ENCODE measurements at places on chromosomes 6 and 20.
A peak's percentile ranks its signal among the peaks of the same experiment; 100 is the strongest.

- DNase-seq, result no peak
Measured at GRCh38 chr6:94389218-94389617, 969.9 kb upstream of the EPHA7 start.

- no peak for DNase-seq
Measured at GRCh38 chr20:53921443-53921973, 148.9 kb downstream of the BCAS1 start.

- DNase-seq, result no peak
Measured at GRCh38 chr6:43871284-43871683, 101.3 kb downstream of the VEGFA start.

GRCh38 chr6:40413239-40413638 lies 173.9 kb downstream of the LRFN2 start:
- DNase-seq, result no peak

DNA sequence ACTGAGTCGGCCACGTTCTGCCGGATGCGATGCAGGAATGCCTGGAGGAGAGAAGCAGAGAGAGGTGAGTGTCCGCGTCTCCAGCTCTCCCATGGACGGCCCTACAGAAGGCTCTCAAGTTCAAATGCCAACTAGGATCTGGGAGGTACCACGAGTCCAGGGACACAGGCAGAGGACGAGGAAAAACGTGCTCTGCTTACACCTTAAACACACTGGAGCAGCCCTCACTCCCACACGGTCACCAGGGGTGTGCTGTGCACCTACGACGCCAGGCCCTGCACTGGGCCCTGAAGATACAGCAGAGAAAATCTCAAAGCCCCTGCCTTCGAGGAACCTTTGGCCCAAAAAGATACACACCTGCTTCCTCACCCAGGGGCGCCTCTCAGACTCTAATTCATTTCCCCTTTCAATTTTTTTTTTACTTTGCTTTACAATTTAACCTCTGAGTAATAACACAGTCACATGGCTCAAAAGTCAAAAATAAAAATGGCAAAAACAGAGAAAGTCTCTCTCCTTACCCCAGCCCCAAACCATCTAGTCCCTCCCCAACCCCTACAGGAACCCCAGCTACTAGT lies 79.9 kb downstream of the PREX1 start:
- peak; percentile 43 for DNase-seq
